Hematopoietic multipotent progenitor cell treated with erythropoietin and hydrocortisone succinate and interleukin-3 and kit ligand, for 17 days (in vitro differentiated cells): ENCODE measurements at places on chromosomes 1 and 21.
A peak's percentile ranks its signal among the peaks of the same experiment; 100 is the strongest.

DNA sequence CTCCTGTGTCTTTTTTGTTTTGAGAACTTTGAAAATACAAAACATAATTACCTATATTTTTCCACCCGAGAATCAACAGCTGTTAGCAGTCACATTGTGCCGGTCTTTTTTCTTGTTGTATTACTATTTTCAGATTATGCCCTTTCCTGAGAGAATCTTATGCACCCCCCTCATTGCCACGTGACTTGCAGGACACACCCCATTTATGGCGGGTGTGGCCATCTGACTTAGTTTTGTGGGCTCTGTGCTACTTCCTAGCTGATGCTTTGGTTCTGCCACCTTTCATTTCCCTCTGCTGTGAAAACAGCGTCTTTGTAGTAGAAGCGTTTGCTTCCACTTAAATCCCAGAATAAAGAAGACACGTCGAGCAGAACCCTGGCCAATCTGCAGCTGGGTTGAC, 82.8 kb upstream of the SOX13 start:
- DNase-seq, result no peak

DNA sequence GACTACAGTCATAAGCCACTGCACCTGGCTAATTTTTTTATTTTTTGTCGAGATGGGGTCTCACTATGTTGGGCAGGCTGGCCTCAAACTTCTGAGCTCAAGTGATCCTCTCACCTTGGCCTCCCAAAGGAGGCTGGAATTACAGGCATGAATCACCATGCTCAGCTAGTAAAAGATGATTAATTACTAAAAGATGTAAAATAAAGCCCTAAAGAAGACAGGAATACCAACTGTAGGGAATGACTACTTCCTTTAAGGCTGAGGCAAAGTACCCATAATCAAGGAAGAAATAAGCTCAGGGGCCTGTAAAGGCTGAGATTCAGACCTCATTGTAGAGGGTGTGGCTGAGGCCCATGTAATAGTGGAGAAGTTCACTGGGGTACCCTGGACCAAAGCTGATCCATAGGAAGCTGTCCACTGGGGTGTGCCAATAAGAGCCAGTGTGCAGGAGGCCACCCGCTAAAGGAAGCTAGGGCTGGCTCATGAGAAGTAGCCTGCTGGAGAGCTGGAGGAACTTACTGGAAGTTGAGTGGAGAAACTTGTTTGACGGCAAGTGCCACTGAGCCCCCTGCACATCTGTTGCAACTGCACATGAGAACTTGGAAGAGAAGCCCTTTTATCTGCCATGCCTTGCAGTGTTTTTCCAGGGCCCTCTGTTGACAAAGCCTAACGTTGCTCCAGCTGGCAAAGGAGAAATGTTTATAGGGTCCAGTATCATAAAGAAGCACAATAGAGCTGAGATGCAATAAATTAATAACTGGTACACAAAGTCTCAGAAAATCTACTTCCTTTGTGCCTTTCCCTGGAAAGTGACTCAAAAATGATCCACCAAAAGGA, 17.8 kb upstream of the SERTAD4 start:
- no peak for DNase-seq

DNA sequence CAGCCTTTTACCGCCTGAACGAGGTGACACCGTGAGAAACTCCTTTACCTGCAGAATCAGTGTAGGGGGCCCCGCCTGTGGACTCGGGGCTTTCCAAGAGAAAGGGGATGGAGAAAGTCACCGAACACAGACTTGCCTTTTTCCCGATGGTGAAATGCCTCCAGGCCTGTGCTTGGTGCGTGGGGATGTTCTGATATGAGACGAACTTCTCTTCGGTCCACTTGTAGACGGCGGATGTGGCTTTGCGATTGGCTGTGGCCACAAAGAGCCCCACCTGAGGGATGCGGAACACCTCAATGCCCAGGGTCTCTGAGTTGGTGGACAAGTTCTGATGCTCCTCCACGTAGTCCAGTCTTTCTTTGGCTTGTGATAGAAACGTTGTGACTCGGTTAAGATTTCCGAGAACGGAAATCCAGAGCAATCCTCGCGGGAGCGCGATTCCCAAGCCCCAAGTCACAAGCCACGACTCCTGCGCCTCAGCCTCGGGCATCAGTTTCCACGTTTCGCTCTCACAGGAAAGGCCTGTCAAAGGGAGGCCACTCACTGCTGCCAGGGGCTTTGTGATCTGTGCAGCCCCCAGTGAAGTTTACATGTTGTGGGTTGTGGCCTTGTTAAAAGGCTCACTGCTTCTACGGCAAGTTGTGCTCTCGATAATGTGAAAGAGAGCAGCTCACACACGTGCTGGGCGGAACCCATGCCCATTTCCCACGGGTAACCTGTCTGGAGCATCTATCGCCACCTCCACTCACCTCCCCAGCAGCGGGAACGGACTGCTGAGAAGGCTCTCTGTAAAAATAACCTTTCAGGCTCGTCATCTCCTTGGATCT, 12.6 kb downstream of the KRTAP10-1 start:
- no peak for DNase-seq

DNA sequence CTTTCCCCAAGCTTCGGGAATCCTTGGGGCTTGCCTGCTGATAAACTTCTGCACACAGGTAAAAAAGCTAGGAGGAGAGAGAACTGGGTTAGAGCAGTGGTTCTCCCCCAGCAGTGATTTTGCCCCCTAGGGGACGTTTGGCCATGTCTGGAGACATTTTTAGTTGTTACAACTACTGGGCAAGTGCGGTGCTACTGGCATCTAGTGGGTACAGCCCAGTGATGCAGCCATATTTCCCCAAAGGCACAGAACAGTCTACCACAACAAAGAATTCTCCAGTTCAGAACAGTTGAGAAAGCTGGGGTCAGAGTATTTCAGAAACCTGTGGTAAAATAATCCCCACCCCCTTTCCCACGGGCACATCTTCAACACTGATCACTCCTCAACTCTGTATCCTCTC, 41.3 kb downstream of the LRRC71 start:
- DNase-seq, result no peak

GRCh38 chr1:179545321-179545720, 30.4 kb downstream of the NPHS2 start:
- DNase-seq, result no peak

DNA sequence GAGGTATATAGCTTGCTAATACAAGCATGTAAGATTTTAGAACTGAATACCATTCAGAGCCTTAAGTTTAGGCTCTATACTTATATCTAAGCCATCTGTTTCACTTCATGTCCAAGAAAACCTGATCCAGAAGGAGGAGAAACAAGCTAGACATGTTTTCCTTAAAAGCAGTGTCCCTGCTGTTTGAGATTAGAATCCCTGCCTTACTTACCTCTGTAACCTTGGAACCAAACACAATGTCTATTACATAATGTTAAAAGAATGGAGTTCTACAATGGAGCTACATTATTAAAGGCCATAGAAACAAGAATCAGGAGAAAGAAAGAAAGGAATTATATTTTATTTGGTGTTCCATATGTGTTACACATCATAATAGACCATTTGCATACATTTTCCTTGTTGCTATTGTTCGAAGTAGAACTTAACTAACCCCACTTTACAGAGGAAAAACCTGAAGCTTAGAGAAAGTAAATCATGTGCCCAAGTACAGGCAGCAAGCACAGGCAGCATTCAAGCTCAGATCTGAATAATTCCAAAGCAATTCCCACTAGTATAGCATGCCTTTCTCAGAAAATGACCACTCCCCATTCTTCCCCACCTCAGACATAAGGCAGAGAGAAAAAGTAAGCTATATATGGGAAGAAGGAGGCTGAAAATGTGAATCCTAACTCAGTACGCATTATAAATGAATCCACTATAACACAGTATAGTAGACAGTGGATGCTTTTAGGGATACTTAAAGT, 380.1 kb upstream of the SPAG17 start:
- no peak for DNase-seq

GRCh38 chr1:47388891-47389238, 27.2 kb upstream of the FOXE3 start:
- DNase-seq, result peak; percentile 32

GRCh38 chr21:36245649-36246048, 74.3 kb upstream of the MORC3 start:
- DNase-seq, result no peak

DNA sequence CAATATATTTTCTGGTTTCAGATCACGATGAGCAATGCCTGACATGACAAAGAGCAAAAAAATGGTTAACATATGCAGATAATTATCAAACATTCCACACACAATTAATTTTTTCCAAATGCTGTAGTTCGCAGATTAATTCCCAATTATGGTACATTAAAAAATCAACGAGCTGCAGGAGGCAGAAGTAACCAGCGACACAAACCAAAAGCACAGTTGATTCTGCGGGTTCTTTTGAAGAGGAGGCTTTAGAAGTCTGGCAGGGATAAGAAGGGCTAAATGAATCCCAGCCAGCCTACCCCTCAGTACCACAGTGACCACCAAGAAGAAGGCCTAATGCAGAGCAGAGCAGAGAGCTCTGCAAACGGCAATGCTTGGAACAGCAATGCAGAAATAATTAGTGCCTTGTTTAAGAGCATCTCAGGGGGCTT, 17.0 kb upstream of the KNCN start:
- DNase-seq, result no peak

GRCh38 chr1:31627930-31628559, 10.6 kb downstream of the HCRTR1 start:
- DNase-seq, result no peak

DNA sequence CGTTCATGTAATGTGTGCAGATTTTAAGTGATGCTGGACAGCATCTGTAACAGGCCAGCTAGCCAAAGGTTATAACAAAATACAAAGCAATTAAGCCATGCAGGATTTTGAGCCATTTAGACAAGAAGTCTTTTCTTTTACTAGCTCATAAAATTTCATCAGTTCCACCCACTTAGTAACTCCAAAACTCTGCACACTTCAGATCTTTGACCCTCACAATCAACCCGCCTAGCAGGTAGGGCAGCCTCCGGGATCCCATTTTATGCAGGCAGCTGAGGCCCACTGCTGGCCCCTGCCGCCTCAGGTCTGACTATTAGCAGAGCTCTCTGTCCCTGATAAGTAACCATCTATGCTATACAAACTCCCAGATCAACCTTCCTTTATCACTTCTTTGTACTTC, 9.2 kb downstream of the LBR start:
- DNase-seq, result no peak

DNA sequence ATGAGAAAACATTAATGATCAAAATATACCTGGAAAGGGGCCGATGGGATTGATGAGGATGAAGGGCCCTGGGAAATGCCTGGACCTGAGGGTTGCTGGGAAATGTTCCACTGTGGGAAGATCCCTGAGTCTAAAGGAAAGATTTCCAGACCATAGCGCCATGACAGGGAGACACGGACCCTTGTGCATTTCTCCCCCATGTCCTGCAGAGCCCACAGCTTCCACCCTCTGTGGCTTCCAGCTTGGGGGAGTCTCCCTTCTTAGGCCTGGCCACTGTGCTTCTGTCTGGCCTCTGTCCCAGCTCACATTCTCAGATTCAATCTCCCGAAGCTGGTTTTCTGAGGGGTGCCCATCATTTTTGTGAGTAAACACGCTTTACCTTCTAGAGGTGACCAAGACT, 1.0 kb upstream of the PRAMEF12 start:
- no peak for DNase-seq

DNA sequence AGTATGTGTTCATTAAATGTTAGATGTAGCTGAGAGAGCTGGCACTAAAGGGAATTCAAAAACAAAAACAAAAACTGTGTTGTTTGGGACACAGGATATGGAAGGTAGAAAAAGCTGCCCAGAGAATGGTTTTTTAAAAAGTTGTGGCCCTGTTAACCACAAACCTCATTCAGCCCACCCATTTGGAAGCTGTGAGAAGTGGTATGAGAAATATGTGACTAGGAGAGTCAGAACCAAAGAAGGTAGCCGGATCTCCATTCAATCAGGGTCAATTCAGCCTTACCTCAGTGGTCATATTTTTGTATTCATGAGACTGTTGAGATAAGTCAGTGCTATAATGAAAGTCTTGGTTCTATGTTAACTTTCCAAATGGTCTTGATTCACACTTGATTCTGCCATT, 29.8 kb upstream of the CACYBP start:
- DNase-seq, result no peak

DNA sequence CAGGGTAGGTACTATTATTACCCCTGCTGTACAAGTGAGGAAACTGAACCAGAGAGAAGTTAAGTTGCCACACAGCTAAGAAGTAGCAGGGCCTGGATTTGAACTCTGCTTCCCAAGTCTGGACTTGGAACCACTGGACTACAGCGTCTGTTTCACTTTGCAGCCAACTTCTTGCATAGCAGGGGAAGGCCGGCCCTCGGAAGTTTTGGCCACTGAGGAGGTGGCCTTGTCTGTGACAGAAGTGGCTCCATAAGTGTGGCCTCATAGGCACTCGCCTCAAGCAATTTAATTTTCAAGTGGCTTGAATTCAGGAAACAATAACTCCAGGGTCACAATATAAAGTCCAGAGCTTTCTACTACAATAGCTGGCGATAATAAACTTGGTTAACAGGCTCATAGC, 41.4 kb downstream of the PLEKHA6 start:
- no peak for DNase-seq

- DNase-seq, result no peak
Measured at GRCh38 chr1:195113471-195113870, 1494.8 kb downstream of the KCNT2 start.

DNA sequence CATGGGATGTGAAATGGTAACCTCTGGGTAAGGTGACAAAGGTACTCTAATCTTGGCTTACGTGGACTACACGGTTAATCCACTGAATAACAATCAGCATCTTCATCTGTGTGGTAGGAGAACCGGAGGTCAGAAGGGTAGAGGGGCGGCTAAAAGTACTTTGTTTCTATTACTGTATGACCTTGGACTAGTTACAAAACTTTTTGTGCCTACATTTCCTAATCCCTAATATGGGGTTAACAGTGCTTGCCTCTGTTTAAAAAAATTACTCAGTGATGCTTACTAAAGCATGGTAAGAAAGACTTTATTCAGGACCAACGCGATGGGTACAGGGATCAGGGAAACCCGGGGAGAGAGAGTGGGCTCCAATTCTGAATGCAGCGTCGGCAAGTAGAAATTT, 1.7 kb upstream of the MRPS6 start:
- DNase-seq, result no peak

- DNase-seq, result no peak
Measured at GRCh38 chr1:167703557-167703956, 18.2 kb upstream of the MPZL1 start.

GRCh38 chr1:214018386-214019268, 30.9 kb downstream of the PROX1 start:
- no peak for DNase-seq
